ENCODE measurements at places on chromosomes 12 and 14.
A peak's percentile ranks its signal among the peaks of the same experiment; 100 is the strongest.

GRCh38 chr14:83874662-83875061, 1655.3 kb upstream of the FLRT2 start:
- no peak for DNase-seq

GRCh38 chr14:55438066-55438683, 2.2 kb downstream of the TBPL2 start:
- DNase-seq = peak; percentile 52

GRCh38 chr12:6535960-6536847, 1.9 kb downstream of the GAPDH start:
- DNase-seq = no peak

DNA sequence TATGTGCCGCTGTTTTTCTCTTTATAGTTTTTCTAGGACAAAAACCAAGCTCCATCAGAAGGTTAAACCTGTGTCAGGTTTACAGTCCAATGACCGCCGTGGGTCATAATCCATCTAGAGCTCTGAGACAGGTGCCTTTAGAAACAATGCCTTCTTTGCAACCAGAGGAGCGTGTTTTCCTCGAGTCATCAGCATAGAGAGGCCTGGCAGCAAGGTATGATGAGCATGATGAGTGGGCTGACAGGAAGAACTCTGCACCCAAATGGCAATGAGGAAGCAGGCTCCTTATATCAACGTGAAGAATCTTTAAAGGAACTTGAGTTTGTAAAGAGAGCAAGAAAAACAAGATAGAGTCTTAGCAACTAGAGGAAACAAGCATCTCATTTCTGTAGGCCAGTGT, 60.5 kb upstream of the NUDT4 start:
- DNase-seq = no peak

DNA sequence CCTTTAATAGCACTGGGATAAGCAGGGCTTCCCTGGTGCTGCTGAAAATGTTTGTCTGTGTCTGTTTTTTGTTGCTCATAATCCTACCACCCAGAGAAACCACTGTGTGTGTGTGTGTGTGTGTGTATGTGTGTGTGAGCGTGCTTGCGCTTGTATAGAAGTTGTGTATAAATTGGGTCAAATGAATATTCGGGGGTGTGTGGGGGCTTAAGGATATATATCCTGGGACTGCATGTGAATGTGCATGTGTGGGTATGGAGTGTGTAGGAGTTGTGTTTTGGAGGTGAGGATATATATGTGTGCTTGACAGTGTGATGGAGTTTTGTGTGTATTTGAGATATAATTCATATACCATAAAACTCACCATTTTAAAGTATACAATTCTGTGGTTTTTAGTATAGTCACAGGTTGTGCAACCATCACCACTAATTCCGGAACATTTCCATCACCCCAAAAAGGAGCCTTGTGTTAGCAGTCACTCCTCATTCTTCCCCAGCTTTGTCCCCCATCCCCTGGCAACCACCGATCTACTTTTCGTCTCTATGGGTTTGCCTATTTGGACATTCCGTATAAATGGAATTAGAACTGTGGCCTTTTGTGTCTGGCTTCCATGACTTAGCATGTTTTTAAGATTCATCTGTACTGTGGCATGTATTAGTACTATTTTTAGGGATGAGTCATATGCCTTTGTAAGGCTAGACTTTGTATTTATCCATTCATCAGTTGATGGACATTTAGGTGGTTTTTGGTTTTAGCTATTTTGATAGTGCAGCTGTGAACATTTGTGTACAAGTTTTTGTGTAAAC, 25.6 kb downstream of the TCTN1 start:
- peak; percentile 87 for DNase-seq

DNA sequence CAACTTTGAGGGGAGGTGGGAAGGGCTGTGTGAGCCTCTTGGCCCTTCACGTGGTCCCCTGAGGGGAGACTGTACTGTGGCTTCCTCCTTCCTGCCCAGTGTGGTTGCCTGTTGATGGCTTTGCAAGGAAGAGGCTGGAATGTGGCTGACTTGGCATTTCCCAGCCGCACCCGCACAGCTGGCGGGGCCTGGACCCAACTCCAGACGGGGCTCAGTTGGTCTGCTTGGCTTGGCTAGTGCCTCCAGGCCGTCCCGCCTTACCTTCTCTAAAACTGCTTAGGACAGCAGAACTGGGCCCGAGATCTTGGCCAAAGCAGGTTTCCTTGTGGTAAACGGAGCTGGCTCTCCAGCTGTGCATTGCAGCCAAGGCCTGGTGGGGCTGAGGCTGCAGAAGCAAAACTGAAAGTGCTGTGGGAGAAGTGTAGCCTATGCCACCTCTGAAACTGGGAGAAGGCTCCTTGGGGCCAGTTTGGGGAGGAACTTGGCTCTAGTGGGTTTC, 139.5 kb downstream of the SMOC1 start:
- DNase-seq = peak; percentile 37

- no peak for DNase-seq
Measured at GRCh38 chr14:93643127-93643526, 145.2 kb downstream of the PRIMA1 start.

DNA sequence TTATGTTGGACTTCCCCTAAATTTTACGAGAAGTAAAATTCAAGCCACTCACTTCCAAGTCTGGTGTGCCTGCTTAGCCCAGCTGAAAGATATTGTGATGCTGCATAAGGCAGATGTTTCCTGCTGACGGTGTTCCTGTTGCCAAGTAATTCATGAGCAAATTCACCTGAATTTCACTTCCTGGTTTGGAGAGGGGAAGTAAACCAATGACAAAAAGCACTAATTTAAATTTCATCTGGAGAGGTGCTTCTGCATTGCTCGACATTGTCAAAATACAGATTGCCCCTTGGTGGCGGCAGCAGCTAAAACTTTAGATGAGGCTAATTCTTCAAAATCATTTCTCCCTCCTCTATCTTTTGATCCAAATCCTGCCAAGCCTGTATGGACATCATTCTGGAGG, 281.1 kb downstream of the AACS start:
- no peak for DNase-seq

DNA sequence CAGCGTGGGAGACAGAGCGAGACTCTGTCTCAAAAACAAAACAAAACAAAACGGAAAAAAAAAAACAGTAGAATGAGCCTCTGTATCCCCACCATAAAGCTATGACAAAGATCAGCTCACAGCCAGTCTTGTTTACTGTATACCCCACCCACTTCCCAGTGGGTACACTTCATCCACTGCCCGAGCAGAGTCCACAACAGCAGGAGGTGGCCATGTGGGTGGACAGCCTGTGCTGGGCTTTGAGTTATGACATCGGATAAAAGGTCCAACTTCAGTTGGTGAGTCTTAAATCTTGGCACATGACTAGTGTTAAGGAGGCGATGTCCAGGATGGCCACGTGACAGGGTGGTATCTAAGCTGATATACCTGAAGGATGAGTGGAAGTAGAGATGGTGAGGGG, 34.8 kb upstream of the MAPKAPK5 start:
- no peak for DNase-seq

- DNase-seq = no peak
Measured at GRCh38 chr12:90027889-90028634, 319.4 kb upstream of the ATP2B1 start.
